ENCODE measurements at places on chromosomes 4 and X. TPM values are rescaled to one million over a fixed set of nuclear protein-coding genes. Genes with fewer than 3 reads are reported as not detected.

Gene XPNPEP2
- polyA plus RNA-seq = 0.11 TPM

Gene GYPE
- polyA plus RNA-seq = 11.2 TPM

Gene RAB39B
- 5.1 TPM for polyA plus RNA-seq

Gene BST1
- polyA plus RNA-seq = 0.96 TPM

Gene FRAS1
- not detected for polyA plus RNA-seq

Gene TMEM184C
- polyA plus RNA-seq = 23.6 TPM

Gene SPATA18
- 0.20 TPM for polyA plus RNA-seq
